ENCODE measurements at places on chromosomes 12 and 14.

DNA sequence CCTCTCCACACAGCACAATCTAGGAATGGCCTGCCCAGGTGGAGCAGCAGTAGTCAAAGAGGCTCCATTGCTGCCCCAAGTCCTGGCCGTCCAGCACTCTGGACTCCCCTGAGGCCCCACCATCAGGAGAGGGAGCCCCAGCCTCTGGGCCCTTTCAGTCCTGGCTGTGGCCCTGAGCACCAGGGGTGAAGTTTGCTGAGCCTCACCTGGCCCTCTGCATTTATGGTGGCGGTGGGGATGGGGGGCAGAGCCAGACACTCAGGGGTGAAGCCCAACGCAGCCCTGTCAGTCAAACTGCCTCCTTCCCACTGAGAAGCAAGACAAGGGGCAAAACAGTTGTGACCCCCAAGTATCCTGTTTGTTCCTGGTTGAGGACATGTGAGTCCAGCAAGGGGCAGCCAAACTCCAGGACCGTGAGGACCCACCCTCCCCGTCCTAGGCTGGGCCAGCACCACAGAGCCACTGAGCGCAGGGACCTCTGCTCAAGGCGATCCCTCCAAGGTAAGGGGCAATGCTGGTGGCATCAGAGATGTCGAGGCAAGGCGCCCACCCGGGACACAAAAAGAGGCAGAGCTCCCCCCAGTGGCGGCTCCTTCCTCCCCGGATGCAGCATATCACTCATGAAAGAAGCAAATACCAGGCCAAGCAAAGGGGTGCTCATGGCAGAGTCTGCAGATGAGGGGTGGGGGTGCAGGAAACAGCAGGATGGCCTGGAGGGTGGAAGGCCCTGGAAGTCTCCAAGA, 4.8 kb upstream of the AMN start:
- no peak for DNase-seq

DNA sequence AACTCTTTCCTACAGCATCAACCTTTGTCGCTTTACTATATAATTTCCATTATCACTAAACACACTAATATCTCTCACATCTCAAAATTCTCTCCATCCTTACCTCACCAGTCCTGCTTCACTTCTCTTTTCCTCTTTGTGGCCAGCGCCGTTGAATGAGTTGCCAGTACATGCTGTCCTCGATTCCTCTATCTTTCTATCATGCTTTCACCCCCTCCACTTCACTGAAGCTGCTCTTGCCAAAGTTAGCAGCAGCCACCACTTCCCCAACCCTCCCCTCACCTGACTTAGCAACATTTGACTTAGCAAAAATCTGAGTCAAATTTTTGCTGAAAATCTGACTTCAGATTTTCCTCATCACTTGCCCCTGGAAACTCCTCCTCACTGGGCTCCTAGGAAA, 210.4 kb downstream of the ANO6 start:
- no peak for DNase-seq

DNA sequence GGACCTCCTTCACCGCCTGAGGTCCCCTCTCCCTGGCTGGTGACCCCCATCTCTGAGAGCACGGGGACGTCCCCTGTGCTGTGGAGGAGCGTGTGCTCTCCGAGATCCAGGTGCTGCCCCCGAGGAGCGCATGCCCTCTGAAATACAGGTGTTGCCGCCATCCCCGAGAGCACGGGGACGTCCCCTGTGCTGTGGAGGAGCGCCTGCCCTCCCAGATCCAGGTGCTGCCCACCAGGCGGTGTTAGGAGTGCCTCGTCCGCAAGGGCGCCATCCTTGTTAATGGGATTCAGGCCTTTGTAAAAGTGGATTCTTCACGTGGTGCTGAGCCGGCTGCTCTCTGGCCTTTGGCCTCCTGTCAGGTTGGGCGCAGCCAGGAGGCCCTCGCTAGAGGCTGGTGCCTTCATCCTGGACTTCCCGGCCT, 10.1 kb downstream of the NOC4L start:
- no peak for DNase-seq

GRCh38 chr14:104979758-104980610, 1.8 kb upstream of the AHNAK2 start:
- no peak for DNase-seq

DNA sequence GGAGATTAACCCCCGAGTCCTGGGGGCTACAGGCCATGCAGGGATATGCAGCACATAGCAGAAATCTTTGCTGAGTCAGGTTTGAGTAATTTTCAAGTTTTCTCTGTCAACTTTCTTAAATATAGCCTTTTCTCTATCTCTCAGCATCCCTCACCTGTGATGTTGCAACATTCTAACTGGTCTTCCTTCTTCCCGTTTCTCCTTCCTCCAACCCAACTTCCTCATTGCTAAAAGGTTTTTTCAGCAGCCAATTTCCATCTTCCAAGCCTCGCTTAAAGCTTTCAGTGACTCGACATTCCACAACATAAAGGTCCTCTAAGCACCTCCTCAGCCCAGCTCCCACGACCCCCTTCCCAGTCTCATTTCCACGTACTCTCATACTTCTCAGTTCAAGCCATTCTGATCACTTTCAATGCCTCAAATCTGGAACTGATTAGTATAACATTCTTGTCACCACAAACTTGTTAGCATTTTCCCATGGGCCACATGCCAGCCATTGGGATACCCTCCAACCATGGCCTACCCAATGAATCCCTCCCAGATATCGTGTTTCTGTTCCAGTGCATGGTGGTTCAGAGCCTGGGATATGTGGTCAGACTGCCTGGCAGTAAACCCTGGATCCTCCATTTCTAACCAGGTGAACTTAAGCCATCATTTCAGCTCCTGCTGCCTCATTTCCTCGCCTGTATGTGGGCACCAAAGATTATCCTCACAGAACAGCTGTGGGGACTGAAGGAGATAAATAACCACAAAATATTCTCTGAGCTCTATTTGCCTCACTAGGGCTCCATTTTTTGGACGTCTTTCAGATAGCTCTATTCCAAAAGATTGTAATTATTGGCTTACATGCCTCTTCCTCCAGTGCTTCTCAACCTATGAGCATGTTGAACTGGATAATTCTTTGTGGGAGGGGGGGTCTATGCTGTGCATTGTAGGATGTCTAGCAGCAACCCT, 65.8 kb downstream of the KCNK10 start:
- DNase-seq, result no peak

DNA sequence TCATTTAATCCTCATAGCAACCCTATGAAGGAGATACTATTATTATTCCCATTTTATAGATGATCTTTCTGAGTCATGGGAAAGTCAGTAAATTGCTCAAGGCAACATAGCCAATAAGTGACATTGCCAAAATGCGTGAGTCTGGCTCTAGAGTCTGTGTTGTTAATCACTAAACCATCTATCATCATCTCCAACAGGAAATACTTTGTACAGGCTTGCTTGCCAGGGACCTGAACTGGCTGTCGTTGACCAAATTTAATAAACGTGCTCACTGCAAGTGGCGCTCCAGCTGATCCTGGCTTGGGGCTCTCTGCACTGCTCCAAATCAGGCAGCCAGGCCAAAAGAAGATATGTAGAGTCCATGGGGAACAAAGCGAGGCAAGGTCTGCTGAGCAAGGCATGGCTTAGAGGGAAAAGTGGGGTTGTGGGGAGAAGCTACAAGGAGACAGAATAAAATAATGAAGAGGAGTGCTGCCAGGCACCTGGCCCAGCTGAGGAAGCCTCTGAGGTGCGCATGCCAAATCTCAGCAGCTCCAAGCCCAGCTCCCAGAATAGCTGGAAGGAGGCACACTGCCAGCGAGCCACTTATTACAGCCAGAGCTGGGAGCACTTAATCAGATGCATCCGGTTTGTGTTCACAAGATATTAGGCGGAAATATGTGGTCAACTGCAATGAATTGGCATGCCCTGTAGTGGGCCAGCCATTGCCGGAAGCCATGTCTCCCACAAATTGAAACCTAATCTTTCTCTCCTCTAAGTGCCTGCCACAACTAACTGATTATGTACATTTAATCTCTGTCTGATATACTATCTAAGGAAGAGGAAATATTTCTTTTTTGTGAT, 43.3 kb upstream of the PTPRO start:
- DNase-seq, result no peak

- no peak for DNase-seq
Observed at GRCh38 chr12:57006809-57007475, 596 bp upstream of the ZBTB39 start.

- DNase-seq, result no peak
Observed at GRCh38 chr14:49114161-49114893, 471.9 kb downstream of the RPS29 start.

- no peak for DNase-seq
Observed at GRCh38 chr14:51862860-51863259, 2.4 kb downstream of the GNG2 start.

GRCh38 chr14:52706286-52706685, 714 bp upstream of the PSMC6 start:
- peak; percentile 38 for DNase-seq

- DNase-seq, result no peak
Observed at GRCh38 chr14:102292441-102292840, 12.5 kb downstream of the MOK start.

- no peak for DNase-seq
Observed at GRCh38 chr14:101290611-101291010, 270.7 kb upstream of the DIO3 start.

DNA sequence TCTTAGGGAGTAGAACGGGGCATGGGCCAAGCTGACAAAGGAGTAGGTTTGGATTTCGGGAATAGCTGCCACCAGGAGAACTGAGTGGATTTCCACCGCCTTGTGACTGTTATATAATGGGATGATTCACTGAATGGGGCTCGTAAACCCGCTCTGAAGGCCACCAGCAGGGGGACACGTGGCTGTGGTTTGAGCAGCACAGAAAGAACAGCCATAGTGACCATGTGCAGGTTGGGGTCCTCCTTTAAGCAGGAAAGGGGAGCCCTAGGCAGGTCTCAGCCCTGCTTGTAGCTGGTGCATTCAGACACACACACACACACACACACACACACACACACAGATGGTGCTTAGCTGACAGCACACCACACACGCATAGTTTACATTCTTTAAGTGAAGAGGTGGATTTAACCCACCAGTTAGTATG, 8.6 kb upstream of the ASB2 start:
- DNase-seq, result no peak

GRCh38 chr12:8559676-8560075, 19.0 kb upstream of the CLEC4E start:
- DNase-seq, result no peak

- DNase-seq, result no peak
Observed at GRCh38 chr12:77537663-77538062, 293.0 kb upstream of the NAV3 start.

DNA sequence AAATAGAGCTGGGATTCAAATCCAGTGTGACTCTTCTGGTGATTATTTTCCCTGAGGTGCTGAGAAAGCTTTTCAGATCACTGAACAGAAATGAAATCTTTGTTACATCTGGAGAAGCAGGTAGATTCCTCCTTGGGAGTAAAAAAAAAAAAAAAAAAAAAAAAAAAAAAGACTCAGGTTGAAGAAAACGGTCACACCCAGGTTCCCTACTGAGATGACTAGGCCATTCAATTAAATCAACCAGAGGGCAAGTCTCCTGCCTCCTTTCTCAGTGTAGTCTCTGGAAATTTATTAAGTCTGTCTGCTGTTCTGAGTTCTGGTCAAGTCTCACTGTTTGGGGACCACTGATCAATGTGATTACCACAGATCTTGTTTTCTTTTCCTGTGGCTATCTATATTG, 24.0 kb downstream of the ARG2 start:
- DNase-seq, result no peak

DNA sequence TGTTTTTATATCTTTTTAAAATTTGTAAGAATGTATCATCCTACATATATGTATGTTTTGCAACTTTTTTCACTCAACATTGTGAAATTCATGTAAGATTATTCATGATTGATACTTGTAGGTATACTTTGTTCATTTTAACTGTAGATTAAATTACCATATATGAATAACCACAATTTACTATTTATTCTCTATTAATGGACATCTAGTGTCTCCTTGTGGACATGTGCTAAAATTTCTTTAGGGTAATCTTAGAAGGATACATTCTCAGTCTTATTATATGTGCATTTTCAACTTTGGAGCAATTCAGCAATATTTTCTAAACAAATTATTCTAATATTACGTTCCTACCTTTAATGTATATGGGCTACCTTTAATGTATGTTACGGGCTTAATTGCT, 192.4 kb downstream of the FUT8 start:
- DNase-seq, result peak; percentile 4

GRCh38 chr12:19026614-19027488, 102.7 kb upstream of the PLEKHA5 start:
- no peak for DNase-seq

GRCh38 chr14:81589381-81590065, 55.9 kb upstream of the SEL1L start:
- DNase-seq, result peak; percentile 12

- no peak for DNase-seq
Observed at GRCh38 chr14:77853919-77854318, 54.0 kb downstream of the ADCK1 start.

DNA sequence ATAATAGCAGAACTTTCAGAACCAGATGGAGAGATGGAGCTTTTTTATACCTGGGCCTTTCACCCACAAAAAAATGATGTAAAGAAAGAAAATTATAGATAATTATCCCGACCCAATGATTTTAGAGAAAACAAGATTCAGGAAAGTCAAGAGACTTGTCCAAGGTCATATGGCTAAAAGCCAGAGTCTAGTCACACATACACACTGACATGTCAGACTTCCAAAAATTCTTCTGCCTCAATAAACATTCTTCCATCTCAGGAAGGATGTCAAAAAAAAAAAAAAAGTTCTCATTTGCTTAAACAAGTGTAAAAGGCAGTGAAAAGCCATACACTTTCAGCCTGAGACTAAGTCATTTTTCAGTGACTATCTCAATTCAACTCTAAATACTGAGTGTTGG, 116.0 kb downstream of the PRICKLE1 start:
- no peak for DNase-seq

DNA sequence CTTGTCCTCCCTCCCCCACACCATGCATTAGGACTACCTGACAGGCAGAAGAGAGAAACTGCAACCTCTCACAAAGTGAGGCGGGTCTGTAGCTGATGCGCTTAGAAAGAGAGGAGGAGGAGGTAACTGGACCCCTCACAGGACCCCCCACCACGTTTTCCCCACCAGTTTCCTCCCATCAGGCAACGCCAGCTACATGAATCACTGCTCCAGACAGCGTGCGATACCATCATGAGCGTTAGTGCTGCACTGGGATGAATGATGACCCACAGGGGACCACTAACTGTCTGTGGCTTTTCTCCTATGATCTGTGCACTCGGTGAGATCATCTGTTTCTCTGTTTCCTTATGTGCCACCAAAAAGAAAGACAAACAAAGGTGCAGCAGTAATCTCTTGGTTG, 77.7 kb downstream of the KCNK10 start:
- no peak for DNase-seq

DNA sequence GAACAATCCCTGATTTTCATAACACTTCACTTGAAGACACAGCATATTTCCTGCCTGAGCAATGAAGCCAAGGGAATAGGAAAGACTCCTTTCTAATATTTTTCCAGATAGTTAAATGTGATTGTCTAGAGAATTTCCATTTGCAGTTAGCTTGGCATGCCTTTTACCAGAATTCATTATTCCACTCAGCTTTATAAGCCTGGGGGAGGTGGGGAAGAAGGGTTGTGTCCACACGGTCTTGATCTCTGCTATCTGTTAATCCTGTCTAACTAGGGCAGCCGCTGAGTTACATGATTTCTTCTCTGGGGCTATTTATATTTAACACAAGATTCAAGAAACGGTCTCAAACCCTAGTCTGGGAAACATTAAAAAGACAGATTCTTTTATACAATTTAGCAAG, 146.6 kb upstream of the FSCB start:
- no peak for DNase-seq
